Chondrocyte (in vitro differentiated cells): ENCODE measurements at places on chromosomes 12 and 14. TPM values are rescaled to one million over a fixed set of nuclear protein-coding genes. Genes with fewer than 3 reads are reported as not detected.

CCDC198 gene
- 0.13 TPM in 1 of 3 replicates, not detected in the others for total RNA-seq

SIX6 gene
- total RNA-seq, result not detected in 3 replicates

TOMM20L gene
- not detected in 3 replicates for total RNA-seq

FAM181A gene
- total RNA-seq, result not detected in 3 replicates

GALNT8 gene
- 0.51 to 1.7 TPM (median 1.4 TPM) in 3 replicates for total RNA-seq

GRCh38 chr12:126704609-126705008 lies 1562.4 kb upstream of the TMEM132C start:
- H3K36me3 ChIP-seq, result no peaks in the 10 kb centered on the region
- H3K4me3 ChIP-seq, result no peak overlapping the region
- no peaks in the 10 kb centered on the region for H3K27me3 ChIP-seq

GRCh38 chr14:92644171-92644969 lies 104.1 kb downstream of the LGMN start:
- no peaks in the 10 kb centered on the region for H3K27me3 ChIP-seq
- peaks cover 12% of the 10 kb centered on the region for H3K4me1 ChIP-seq
- no peak overlapping the region for H3K4me3 ChIP-seq
- no peak for DNase-seq

DNA sequence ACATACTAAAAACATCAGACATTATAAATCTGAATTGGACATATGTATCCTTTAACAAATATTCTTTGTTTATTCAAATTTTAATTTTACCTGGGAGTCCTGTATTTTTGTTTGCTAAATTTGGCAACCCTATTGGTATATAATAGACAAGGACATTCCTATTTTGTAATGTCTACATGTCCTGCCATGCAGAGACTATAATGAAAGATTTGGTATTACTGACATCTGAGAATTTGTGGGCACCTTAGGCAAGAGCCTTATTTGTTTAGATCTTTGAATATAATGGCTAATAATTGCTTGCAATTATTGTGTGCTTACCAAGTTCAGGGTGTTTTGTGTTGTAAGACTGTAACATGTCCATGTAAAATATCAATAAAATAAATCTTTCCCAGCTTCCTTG lies 334.4 kb downstream of the KCNH5 start:
- H3K27me3 ChIP-seq, result no peaks in the 10 kb centered on the region
- no peaks in the 10 kb centered on the region for H3K4me1 ChIP-seq
- H3K27ac ChIP-seq, result no peak overlapping the region
- no peak overlapping the region for H3K4me3 ChIP-seq
- DNase-seq, result no peak
- no peaks in the 10 kb centered on the region for H3K36me3 ChIP-seq
